ENCODE measurements at places on chromosomes 1 and 21. TPM values are rescaled to one million over a fixed set of nuclear protein-coding genes. Genes with fewer than 3 reads are reported as not detected.

FAM72B gene
- not detected for total RNA-seq

- DNase-seq, result no peak
Observed at GRCh38 chr1:29383746-29384371, 147.5 kb downstream of the PTPRU start.

DNA sequence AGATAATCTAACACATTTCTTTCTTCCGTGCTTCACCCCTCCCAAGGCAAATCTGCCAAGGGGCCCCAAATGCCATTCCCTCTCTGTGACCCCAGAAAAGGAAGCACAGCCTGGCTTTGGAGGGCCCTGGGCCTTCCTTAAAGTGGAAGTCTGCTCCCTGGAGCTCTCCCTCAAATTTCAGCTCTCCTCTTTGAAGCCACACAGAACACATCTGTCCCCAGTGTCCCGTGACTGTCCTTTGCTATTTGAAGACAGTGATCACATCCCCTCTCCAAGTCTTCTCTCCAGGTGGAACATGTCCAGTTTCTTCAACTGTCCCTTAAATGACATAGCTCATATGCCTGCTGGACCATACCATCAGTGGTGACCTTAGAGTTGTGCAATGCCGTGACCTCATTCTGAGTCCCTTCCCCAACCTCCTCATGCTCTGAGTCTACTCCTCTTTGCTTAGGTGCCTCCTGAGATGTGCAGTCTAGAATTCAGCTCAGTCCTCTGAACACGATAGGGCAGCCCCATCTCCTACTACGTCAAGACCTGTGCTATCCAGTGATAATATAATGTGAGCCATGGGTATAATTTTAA lies 18.4 kb upstream of the FOXO6 start:
- DNase-seq, result peak; percentile 7

HEYL gene
- 1.9 TPM for total RNA-seq

GRCh38 chr1:107786203-107786845 lies 178.7 kb downstream of the VAV3 start:
- no peak for DNase-seq

- DNase-seq, result no peak
Observed at GRCh38 chr1:190663962-190664361, 186.3 kb upstream of the BRINP3 start.
